NCI-H1417 (cell line): ENCODE measurements at places on chromosomes 1 and 21.

GRCh38 chr1:197391303-197392226 lies 123.5 kb downstream of the CRB1 start:
- DNase-seq: no peak

- DNase-seq: no peak
Measured at GRCh38 chr1:244980605-244981004, 116.3 kb upstream of the HNRNPU start.

GRCh38 chr1:1236945-1237873 lies 5.2 kb downstream of the B3GALT6 start:
- DNase-seq: peak; percentile 21

GRCh38 chr1:9193233-9193625 lies 41.3 kb upstream of the H6PD start:
- DNase-seq: no peak

DNA sequence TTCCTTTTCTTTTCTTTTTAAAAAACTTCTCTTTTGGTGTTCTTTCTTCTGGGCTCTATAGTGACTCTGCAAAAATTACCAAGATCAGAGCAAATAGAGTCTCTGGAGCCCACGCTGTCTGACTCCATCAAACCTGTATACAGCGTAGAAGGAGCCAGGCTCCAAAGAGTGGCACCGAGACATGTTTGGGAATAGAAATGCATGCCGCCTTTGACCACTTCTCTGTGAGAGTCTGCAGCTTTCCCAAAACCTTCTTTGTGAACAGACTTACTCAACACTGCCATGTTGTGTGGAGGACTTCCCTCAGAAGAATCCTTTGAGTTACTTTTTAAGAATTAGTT lies 55.3 kb downstream of the GORAB start:
- no peak for DNase-seq

- DNase-seq: no peak
Measured at GRCh38 chr1:57348921-57349320, 74.9 kb downstream of the DAB1 start.

- no peak for DNase-seq
Measured at GRCh38 chr1:179881642-179882252, 338 bp upstream of the TOR1AIP1 start.

DNA sequence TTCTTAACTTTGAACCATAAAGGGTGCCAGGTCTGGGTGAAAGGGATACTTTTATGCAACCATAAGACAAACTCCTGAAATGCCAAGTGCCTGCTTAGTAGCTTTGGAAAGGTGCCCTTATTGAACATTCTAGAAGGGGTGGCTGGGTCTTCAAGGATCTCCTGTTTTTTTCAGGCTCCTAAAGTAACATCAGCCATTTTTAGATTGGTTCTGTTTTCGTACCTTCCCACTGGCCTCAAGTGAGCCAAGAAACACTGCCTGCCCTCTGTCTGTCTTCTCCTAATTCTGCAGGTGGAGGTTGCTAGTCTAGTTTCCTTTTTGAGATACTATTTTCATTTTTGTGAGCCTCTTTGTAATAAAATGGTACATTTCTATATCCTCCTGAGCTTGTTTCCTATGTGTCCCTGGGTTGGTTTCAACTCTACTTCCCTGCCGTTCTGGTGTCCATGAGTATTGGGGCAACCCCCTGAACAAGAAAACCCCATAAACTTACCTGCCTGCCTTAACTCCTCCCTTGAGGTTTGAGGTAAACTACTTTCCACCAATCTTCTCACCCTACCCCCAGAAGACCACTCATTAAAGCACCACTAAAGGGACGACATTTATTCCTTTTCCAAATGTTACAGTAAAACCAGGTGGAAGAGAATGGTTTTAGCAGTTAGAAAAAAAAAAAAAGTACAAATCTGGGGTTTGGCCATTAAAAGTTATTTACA lies 2.6 kb downstream of the MARCKSL1 start:
- DNase-seq: no peak

DNA sequence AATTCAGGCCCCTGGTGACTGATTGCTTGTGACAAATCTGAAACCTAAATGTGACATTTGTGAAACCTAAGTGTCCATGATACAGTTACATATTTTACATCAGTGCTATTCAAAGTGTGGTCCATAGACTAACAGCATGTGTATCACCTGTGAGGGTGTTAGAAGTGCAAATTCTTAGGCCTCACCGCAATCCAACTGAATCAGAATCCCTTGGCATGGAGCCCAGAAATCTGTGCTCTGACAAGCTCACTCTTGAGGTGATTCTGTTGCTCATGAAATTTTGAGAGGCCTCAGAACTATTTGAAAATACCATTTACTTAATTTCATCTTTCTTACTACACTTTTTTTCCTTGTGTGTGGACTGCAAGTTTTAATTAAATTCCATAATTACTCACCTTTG lies 587.9 kb downstream of the ADGRL2 start:
- DNase-seq: peak; percentile 9

- DNase-seq: no peak
Measured at GRCh38 chr1:48177257-48177656, 45.3 kb upstream of the SLC5A9 start.

- DNase-seq: no peak
Measured at GRCh38 chr1:7584643-7585042, 186.5 kb upstream of the VAMP3 start.

GRCh38 chr1:45617618-45618017 lies 6.2 kb downstream of the CCDC17 start:
- no peak for DNase-seq

- peak; percentile 5 for DNase-seq
Measured at GRCh38 chr1:224116131-224116530, 2.2 kb downstream of the FBXO28 start.

- peak; percentile 51 for DNase-seq
Measured at GRCh38 chr1:22317231-22317919, 134.3 kb upstream of the ZBTB40 start.

GRCh38 chr1:75123756-75124155 lies 10.4 kb upstream of the LHX8 start:
- no peak for DNase-seq

GRCh38 chr1:46682064-46682463 lies 10.4 kb downstream of the TEX38 start:
- no peak for DNase-seq

DNA sequence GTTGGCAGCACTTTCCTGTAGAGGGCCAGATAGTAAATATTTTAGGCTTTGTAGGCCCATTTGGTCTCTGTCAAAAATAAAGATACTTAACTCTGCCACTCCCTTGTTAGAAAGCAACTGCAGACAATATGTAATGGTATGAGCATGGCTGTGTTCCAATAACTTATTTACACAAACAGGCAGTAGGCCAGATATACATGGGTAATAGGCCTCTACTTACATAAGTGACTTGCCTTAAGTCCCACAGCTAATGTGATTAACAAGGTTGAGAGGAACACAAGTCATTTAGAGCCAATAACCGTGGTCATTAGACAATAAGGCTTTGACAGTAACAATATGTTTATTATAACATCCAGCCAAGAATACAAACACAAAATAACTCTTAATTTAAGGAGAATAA lies 17.4 kb downstream of the CCT8 start:
- DNase-seq: no peak

DNA sequence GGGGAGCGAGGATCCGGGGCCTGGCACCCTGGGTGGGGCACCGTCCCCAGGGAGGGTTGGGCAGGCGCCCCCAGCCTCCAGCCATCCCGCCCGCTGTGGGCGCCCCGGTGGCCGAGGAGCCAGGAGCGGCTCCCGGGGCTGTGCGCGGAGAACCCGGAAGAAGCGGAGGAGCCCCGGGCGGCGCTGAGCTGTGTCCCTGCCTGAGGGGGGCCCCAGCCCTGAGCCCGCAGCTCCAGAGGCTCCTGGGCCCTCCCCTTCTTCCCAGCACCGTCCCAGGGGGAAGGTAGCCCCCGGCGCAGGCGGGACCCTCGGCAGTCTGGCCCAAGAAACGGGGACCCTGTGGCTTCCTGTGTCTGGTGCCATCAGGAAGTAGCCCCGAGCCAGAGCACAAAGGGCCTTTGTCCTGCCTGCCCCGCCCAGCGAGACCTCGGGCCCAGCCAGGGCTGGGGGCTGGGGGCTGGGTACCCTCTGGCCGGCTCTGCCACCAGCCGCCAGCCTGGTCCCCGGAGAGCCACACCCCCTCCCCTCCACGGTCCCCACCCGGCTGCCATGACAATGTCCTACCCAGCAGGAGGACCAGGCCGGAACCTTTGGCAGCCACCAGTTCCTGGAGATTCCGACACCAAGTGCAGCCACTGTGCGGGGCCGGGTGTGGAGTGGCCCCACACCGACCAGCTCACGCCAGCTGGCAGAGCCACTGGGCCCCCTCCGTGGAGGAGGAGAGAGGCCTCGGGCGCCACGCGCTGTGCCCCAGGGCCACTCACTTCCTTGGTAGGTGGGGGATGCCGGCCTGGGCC lies 15.6 kb upstream of the TTLL10 start:
- peak; percentile 64 for DNase-seq

DNA sequence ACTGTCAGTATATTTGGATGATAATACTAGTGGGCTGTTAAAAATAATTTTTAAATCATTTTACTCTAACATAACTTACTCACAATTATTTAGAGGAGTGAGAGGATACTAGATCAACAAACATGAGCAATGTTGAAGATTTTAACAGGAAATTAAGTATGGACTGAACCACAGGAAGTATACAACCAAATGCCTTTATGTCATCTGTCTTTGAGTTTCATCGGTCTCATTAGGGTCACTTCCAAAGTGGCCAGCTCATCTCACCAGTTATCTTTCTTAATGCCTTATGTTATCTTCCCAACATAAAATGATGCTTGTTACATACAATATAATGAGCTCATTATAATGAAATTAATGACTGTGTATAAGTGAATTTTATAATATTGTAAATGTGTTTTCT lies 1.5 kb upstream of the RGS1 start:
- no peak for DNase-seq

GRCh38 chr1:52159033-52159789 lies 17.3 kb downstream of the ZFYVE9 start:
- DNase-seq: no peak

DNA sequence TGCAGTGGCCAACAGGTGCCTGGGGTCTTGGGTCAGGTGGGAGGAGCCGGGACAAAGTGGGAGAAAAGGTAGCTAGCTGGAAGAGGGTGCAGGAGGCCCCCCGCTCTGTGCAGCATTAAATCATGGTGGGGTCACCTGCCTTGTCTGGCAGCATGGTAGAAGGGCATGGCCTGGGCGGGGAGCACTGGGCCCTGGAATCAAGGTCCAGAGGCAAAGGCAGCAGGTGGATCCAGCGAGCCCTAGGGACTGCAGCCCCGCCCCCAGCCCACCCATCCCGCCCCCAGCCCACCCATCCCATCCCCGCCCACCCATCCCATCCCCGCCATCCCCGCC lies 16.7 kb upstream of the TTLL10 start:
- DNase-seq: no peak

DNA sequence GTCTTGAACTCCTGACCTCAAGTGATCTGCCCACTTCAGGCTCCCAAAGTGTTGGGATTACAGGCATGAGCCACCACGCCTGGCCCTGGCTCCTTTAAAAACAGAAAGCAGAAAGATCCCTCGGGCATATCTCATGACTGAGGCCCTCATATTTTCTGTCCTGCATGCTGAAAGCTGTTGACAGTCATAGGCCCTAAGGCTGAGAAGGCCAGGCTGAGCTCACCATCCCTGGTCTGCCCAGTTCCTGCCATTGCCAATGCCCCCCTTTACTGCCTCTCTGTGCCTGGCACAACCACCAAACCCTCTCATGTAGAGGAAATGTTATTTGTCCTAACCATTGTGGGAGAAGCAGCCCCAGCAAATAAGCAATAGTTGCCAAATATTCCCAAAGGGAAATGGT lies 12.7 kb downstream of the CD34 start:
- no peak for DNase-seq

- no peak for DNase-seq
Measured at GRCh38 chr1:68955424-68955823, 458.5 kb upstream of the DEPDC1 start.

GRCh38 chr1:200410566-200410878 lies 686 bp upstream of the ZNF281 start:
- DNase-seq: peak; percentile 83

- DNase-seq: no peak
Measured at GRCh38 chr21:39037807-39038405, 145.3 kb downstream of the PSMG1 start.

- DNase-seq: no peak
Measured at GRCh38 chr1:114729782-114730181, 13.2 kb upstream of the NRAS start.

DNA sequence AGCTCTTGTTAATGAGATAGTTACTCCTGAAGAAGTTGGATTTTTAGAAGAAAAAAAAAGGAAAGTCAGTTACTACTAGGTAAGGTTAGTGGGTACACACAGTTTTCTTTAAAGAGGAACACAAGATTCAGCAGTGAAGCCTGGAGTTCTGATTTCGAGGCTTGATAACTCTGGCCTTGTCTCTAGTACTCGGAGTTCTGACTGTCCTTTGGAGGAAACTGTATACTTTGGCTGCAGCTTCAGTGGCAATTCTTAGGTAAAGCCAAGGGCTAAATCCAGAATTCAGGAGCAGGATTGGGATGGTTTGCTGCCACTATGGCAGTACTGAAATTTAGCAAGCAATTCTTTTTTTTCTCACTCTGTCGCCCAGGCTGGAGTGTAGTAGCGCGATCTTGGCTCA lies 9.2 kb downstream of the ACADM start:
- no peak for DNase-seq

- DNase-seq: no peak
Measured at GRCh38 chr1:231099996-231100767, 60.1 kb upstream of the FAM89A start.

DNA sequence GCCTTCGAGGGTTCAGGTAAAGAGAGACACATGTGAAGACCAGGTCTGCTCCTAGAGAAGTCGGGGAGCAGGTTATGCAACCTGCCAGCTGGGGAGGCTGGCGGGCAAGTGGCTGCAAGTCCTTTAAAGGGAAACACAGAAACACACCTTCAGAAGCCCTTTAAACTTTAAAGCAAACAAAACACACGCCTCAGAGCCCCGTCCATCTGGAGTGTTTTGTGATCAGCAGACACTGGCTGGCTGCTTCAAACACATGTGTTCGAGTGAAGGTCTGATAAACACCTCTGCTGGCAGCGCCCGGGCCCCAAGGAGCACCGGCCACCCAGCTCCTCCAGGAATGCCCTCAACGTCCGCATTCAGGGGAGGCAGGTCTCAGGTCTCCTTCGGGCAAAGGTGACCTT lies 15.2 kb downstream of the RIPK4 start:
- DNase-seq: peak; percentile 52

- peak; percentile 54 for DNase-seq
Measured at GRCh38 chr1:200739702-200740570, 1.2 kb downstream of the CAMSAP2 start.

GRCh38 chr1:178946855-178947676 lies 76.2 kb upstream of the ANGPTL1 start:
- no peak for DNase-seq

GRCh38 chr1:183598386-183598785 lies 8.1 kb upstream of the NCF2 start:
- DNase-seq: no peak

GRCh38 chr1:95033843-95034242 lies 38.9 kb downstream of the ALG14 start:
- DNase-seq: no peak
